Esophagus (tissue), 2 donors: ENCODE measurements at places on chromosomes 2 and 18. TPM values are rescaled to one million over a fixed set of nuclear protein-coding genes. Genes with fewer than 3 reads are reported as not detected.

The ALLC gene
- 0.04 TPM for polyA plus RNA-seq

The MOGAT1 gene
- polyA plus RNA-seq, result not detected

The RESP18 gene
- not detected for polyA plus RNA-seq

The CPO gene
- polyA plus RNA-seq, result 0.06 TPM

The TRIM54 gene
- polyA plus RNA-seq, result 0.18 TPM

The CROCC2 gene
- polyA plus RNA-seq, result 0.12 TPM

The GPR17 gene
- polyA plus RNA-seq, result 1.6 TPM

The CASP10 gene
- 8.7 TPM for polyA plus RNA-seq

The SKA1 gene
- polyA plus RNA-seq, result 2.4 TPM

The PTPN4 gene
- 2.0 TPM for polyA plus RNA-seq

The AP1S3 gene
- 5.7 TPM for polyA plus RNA-seq

The DGUOK gene
- 45.6 TPM for polyA plus RNA-seq

The TNFRSF11A gene
- 1.2 TPM for polyA plus RNA-seq

The CPS1 gene
- polyA plus RNA-seq, result 1.4 TPM

The ALK gene
- 0.04 TPM for polyA plus RNA-seq

The SAG gene
- polyA plus RNA-seq, result not detected

The MYO7B gene
- polyA plus RNA-seq, result 0.09 TPM

The USP14 gene
- polyA plus RNA-seq, result 23.4 TPM

The PIGN gene
- polyA plus RNA-seq, result 10.5 TPM

The CD8B gene
- polyA plus RNA-seq, result 1.7 TPM

The DNPEP gene
- polyA plus RNA-seq, result 46.2 TPM

The COL3A1 gene
- 11.1 TPM for polyA plus RNA-seq

The ARPC2 gene
- 426 TPM for polyA plus RNA-seq
